ENCODE measurements at places on chromosomes 6 and 20. TPM values are rescaled to one million over a fixed set of nuclear protein-coding genes. Genes with fewer than 3 reads are reported as not detected.

DNA sequence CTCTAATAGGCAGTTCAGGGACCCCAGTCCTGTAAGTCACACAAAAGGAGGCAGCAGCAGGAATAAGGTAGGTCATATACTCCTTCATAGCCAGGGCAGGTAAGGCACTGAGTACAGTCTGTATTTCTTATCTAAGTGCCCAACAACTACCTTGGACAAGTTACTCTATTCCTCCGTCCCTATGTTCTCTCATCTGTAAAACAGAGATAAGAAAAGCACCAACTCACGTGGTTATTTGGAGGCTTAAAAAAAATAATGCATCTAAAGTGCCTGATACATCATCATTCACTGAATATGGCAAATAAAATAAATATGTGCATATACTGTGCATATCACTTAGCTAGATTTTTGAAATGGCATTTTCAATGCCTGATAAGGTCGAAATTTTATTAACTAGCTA, 298.1 kb upstream of the CDYL start:
- no peak for DNase-seq
- H3K27me3 ChIP-seq: peaks cover 23% of the 10 kb centered on the region
- no peaks in the 10 kb centered on the region for H3K36me3 ChIP-seq

DNA sequence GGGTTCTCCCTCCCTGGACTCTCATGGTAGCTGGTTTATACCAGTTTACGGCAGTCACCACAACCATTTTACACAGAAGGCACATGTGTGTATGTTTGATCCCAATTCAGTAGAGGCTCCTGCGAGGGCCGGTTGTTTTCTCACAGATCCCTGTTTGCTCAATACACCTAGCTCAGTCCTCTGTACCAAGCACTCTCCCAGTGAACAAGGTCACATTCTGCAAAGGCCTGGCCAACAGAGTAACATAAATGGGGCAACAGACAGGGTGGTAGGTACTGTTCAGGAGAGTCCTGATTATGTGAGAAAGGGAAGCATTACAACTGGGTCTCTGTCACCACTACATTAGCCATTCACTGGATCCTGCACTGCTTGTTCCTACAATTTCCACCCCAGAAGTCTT, 84.4 kb downstream of the ELOVL5 start:
- H3K4me1 ChIP-seq: no peaks in the 10 kb centered on the region
- no peak overlapping the region for H3K27ac ChIP-seq
- no peak overlapping the region for H3K4me3 ChIP-seq
- no peak for DNase-seq
- peaks cover 89% of the 10 kb centered on the region for H3K36me3 ChIP-seq

GRCh38 chr6:109484122-109484521, 1.1 kb upstream of the ZBTB24 start:
- peak overlapping the region; percentile 80 for H3K27ac ChIP-seq
- H3K4me3 ChIP-seq: no peak overlapping the region
- no peak for DNase-seq
- H3K4me1 ChIP-seq: peaks cover 34% of the 10 kb centered on the region

DNA sequence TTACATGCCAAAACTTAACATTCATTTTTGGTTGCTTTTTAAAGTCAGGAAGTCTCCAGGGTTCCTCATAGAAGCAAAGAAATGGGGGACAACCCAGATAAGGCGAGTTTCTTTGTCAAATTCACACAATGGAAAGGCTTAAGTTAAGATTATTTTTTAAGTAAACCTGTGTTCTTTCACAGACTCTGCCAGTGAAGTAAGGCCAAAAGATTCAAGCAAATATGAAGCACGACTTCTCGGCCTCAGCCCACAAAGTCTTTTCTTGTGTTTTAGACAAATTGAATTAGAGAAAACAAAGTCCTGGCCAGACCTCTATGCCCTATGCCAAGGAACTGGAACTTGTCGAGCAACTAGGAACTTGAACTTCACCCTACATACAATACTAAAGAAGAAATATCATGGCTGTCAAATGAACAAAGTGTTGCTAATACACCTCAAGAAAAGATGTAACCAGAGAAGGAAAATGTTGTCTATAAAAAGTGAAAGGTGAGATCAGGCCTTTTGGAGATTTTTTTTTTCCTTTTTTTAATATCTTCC, 540.0 kb upstream of the JARID2 start:
- H3K27ac ChIP-seq: no peak overlapping the region
- H3K4me3 ChIP-seq: no peak overlapping the region
- no peak for DNase-seq
- H3K27me3 ChIP-seq: peaks cover 4% of the 10 kb centered on the region
- H3K4me1 ChIP-seq: peaks cover under 1% of the 10 kb centered on the region
- no peaks in the 10 kb centered on the region for H3K36me3 ChIP-seq

DNA sequence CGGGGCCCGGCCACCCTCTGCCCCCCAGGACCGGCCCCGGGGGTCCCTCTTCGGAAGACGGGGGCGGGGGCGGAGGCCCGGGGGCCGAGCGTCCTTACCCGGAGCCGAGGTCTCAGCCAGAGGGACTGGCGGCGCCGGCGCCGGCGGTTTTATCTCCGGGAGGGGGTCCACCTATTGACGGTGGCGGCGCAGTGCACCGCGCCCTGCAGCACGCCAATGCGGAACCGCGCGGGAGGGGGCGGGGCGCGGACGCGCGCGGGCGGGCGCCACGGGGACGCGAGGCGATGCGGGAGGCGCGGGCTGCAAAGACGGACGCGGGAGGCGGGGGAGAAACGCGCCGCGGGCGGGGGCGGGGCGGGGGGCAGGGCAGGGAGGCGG, at the start of gene EEF1A2:
Gene EEF1A2, minus strand, starts transcription at position 124 of the 378 bp plus-strand sequence. CDS start 1,320 bp downstream, outside the sequence.
- H3K36me3 ChIP-seq: no peaks in the 10 kb centered on the region
- H3K27ac ChIP-seq: no peak within 1 kb of the TSS
- H3K4me3 ChIP-seq: peak within 1 kb of the TSS; percentile 30
- H3K4me1 ChIP-seq: peaks cover 29% of the 10 kb centered on the region
- no peaks in the 10 kb centered on the region for H3K27me3 ChIP-seq

Gene CRISP3
- not detected for total RNA-seq

- DNase-seq: no peak
- H3K27ac ChIP-seq: no peak overlapping the region
- peaks cover 4% of the 10 kb centered on the region for H3K36me3 ChIP-seq
These were observed 26.2 kb downstream of the PLN start for GRCh38 chr6:118574051-118574865.

- H3K4me1 ChIP-seq: peaks cover 55% of the 10 kb centered on the region
- H3K4me3 ChIP-seq: no peak overlapping the region
- H3K27ac ChIP-seq: no peak overlapping the region
These were observed 24.5 kb downstream of the BCAS4 start for GRCh38 chr20:50819349-50819748.

GRCh38 chr6:71126506-71126905, 162.1 kb upstream of the OGFRL1 start:
- H3K36me3 ChIP-seq: no peaks in the 10 kb centered on the region
- no peak for DNase-seq
- no peak overlapping the region for H3K4me3 ChIP-seq
- no peaks in the 10 kb centered on the region for H3K4me1 ChIP-seq

Gene NOL7
- 59.5 TPM for total RNA-seq
